ENCODE measurements at places on chromosomes 6 and 20.

DNA sequence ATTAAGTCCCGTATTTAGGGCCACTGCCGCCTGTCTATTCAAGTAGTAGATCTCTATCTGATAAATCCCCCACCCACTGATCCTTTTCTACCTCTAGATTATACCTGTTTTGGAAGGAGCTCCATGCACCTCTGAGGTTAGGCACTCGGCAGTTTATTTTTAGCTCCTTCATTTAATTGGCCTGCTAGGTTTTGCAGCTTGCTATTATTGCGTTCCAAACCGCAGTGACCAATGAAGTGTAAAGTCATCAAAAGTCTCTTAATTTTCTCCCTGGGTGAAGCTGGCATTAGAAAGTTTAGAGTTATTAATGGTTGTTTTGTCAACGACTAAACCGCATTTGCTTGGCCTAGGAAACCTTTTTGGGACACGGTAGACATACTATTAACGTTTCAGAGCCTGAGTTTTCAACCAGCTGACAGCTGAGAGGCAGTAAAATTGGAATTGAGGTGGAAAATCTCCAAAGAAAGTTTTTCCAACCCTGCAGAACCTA lies 60.0 kb downstream of the RFPL4B start:
- no peak for DNase-seq

GRCh38 chr20:63555661-63556381 lies 1.9 kb downstream of the FNDC11 start:
- DNase-seq, result no peak

DNA sequence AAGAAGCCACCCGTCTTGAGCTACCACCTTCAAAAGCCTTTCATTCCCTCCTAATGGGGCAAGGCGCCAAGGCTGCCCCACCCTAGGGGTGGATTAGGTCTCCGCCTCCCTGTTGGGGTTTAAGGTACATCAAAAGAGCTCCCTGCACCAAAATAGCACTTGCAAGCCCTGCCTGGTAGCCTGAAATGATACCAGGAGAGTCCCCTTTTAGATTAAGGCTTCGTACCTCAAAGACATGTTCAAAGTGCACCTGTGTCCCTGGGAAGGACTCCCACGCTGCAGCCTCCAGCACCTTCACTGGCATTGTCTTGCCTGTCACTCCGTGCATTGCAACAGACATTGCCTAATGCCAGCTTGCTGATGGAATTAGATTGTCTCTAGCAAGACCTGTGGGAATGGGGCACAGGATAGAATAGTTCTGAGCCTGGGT lies 15.7 kb upstream of the CDKN1A start:
- no peak for DNase-seq

GRCh38 chr6:137002505-137002904 lies 42.3 kb downstream of the IL20RA start:
- DNase-seq, result no peak

DNA sequence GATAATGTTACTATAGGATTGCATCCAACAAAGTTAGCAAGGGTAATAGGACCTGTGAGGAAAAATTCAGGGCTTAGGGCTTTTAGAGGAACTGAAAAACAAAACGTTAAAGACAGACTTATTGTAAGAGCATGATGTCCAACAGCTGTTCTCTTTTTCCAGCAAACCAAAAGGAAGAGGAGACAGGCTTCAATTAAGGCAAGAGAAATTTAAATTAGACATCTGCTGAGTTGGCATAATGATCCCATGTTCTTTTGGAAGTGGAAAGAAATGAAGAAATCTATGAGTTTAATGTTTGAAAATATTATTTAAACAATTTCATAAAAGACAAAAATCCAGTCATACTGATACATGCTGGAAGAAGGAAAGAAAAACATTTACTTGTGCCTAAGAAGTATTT lies 95.7 kb upstream of the HMGCLL1 start:
- DNase-seq, result no peak

- DNase-seq, result no peak
Measured at GRCh38 chr6:75246386-75246785, 2.8 kb upstream of the COX7A2 start.

GRCh38 chr20:47810721-47811347 lies 25.6 kb upstream of the SULF2 start:
- no peak for DNase-seq

DNA sequence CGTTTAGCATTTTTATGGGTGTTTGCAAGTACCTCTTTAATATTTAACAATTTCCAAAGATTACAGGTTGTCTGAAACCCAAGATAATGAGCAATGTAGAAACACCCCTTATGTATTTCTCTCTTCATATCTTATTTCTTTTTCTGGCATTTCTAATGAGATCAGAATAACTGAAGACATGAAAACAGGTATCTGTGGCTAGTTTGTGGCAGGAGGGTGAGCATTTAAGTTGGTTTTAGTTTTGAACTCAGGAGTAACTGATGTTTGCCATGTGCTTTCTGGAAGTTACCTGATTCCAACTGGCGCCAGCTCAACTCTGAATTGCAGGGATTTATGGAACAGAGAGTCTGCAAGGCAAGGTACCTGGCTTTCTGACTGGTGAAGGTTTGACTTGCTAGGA lies 35.4 kb upstream of the PRL start:
- no peak for DNase-seq

DNA sequence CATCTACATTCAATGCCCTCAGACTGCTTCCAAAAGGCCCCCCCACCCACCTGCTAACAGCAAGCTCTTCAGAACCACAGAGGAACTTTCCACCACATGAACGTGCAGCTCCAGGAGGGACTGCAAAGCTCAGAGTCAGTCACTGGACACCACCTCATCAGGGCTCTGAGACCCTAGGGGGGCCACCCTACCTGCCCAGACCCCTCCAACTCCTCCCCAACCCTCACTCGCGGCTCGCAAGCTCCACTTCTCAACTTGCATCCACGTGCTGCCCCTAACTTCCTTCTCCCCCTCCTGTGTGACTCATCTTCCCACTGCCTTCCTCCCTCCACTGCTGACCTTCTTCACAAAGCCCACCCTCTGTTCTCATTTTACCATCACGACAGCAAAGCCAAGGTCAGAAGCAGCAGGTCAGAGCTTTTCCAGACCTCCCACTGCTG lies 6.5 kb downstream of the MBOAT1 start:
- DNase-seq, result no peak

- no peak for DNase-seq
Measured at GRCh38 chr6:75285283-75285639, 669 bp upstream of the TMEM30A start.

DNA sequence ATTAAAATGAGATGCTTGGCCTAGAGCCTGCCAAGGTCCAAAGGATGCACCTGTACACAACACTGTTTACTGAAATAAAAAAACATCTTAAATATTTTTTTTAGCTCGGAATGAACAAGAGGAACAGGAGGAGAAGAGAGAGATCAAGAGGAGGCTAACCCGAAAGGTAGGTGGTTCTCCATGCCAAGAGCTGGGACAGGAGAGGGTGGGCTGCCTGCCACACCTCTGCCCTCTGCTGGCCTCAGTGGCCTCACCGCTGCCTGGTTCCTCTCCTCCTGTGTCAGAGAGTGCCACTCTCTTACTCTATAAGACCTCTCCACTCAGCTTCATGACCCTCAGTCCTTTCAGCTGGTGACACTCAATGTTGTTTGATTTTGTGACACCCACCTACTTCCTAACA lies 50.2 kb downstream of the TBC1D7 start:
- no peak for DNase-seq

DNA sequence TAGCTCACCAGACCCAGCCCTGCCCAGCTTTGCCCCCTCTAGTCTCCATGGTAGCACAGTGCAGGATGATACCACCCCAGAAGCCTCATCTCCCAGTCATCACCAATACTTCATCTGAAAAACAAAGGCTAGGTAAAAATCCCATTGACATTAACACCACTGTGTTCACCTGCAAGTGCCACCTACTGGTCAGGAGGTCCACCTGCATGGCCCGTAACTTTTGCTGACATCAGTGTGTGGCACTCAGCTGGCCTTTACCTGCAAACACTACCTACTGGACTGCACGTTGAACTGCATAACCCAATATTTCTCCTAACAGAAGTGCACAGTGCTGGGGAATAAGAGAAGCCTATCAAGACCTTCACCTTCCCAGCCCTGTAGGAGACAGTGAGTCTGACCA lies 234.7 kb upstream of the ADGRB3 start:
- no peak for DNase-seq

DNA sequence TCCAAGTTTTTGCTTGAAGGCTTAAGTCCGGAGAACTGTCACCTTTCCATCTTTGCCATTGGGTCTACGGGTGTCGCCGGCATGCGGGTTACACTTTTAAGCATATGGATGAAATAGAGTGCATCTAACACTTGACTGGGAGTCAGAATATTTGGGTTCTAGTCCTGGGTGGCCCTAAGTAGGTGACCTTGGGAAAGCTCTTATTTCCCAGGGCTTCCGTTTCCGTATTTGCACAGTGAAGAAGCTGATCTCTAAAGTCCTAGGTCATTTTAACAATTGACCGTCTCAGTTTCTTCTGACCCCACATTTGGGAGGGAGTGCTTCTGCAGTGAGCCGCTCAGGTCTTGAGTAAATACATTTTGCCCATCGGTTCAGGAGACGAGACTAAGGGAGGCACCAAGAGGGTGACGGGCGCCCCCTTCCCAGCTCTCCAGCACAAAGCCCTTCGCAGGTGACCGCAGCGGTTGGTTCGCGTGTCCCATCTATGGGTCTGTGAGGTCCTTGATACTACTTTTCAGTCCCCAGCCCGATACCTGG lies 651 bp upstream of the BLTP3A start:
- DNase-seq, result no peak

GRCh38 chr6:3291987-3292386 lies 33.2 kb downstream of the PSMG4 start:
- DNase-seq, result no peak

DNA sequence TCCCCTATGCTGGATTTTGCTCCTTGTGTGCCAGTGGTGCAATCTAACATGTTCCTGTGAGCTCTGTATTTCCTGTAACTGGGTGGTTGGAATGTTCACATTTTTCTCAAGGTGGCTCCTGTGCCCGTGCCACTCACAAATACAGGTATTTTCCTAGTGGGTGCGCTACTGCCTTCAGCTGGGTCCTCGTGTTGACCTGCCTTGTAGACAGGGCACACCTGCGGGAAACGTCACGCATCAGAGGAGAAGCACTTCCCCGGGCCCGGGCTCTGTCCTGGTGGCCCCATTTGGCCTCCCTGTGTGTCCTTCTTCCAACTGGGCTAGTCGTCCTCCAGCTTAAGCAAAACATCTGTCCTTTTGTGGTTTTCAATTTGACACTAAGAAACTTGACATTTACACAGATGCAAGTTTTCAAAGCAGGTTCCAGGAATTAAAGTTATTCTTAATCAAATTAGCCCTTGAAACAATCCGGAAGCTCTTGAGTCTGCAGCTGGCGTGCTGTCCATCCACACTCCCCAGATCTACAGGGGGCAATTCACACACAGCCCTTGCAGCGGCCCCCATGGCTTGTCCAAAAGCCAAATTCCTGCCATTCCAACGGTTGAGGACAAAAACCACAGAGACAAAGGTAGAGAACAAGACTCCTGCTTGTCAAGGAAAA lies 275.1 kb downstream of the CDC5L start:
- no peak for DNase-seq

DNA sequence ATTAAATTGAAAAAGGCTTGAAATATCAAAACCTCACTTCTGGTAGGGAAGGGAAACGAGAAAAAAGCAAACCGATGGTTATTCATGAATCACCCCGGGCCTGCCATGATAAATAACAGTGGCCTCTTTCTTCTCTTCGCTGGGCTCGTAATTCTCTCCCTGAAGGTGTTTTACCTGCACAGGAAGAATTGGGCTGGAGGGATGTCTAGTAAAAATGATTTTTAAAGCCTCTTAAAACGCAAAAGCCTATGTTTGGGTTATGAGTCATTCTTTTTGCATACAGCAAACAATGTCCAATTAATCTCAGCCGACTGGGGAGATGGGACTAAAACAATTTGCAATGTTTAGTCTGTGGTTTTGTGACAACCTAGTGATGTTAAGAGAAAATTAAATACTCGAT lies 16.8 kb downstream of the LINC00237 start:
- no peak for DNase-seq

- DNase-seq, result no peak
Measured at GRCh38 chr6:129801909-129802308, 59.2 kb downstream of the TMEM244 start.

- no peak for DNase-seq
Measured at GRCh38 chr20:63133481-63134091, 82.3 kb downstream of the YTHDF1 start.
